Stimulated activated CD8-positive, alpha-beta memory T cell treated with anti-CD3 and anti-CD28 coated beads, Interleukin-7, amount 100 ng/mL, for 48 hours (primary cell): ENCODE measurements at places on chromosomes 7 and 10.

GRCh38 chr7:116663744-116664143 is 8.3 kb upstream of the MET start:
- no peak for DNase-seq

- DNase-seq, result no peak
These were observed 380.4 kb upstream of the SORCS1 start for GRCh38 chr10:107544706-107545520.

DNA sequence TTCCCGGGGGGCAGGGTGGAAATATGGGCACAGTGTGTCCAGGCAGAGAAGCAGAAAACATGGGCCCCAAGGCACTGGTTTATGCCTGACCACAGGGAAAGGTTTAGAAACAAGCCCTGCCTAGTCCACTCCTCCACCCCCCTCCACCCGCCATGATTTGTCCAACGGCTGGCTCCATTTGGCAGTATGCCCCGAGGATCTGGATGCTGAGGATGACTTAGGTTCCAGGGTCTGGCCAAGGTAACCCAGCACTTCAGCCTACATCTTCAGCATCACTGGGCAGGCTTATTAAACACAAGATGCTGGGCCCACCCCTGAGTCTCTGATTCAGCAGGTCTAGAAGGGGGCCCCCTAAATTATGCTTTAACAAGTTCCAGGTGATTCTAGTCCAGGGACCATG is 121.9 kb downstream of the RALA start:
- no peak for DNase-seq

- no peak for DNase-seq
These were observed 553.3 kb downstream of the MDFIC start for GRCh38 chr7:115475206-115475605.

GRCh38 chr10:88913127-88913526 is 33.1 kb downstream of the STAMBPL1 start:
- DNase-seq, result no peak

DNA sequence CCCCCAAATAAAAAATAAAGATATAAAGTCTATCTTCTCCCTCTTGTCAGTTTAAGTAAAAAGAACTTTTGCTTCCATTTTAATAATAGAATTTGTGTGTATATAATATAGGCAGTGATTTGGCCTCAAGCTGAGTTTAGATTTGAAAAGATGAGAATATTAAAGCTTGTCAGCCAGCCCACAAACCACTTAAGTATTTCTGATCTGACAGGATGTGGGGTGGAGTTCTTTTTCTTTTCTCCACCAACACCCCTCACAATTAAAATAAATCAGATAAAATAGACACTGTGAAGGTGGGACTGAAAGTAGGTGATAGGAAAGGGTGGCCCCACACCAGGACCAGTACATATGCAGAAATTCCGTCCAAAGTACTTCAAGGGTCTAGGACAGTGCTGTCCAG is 714.1 kb downstream of the AUTS2 start:
- DNase-seq, result no peak

DNA sequence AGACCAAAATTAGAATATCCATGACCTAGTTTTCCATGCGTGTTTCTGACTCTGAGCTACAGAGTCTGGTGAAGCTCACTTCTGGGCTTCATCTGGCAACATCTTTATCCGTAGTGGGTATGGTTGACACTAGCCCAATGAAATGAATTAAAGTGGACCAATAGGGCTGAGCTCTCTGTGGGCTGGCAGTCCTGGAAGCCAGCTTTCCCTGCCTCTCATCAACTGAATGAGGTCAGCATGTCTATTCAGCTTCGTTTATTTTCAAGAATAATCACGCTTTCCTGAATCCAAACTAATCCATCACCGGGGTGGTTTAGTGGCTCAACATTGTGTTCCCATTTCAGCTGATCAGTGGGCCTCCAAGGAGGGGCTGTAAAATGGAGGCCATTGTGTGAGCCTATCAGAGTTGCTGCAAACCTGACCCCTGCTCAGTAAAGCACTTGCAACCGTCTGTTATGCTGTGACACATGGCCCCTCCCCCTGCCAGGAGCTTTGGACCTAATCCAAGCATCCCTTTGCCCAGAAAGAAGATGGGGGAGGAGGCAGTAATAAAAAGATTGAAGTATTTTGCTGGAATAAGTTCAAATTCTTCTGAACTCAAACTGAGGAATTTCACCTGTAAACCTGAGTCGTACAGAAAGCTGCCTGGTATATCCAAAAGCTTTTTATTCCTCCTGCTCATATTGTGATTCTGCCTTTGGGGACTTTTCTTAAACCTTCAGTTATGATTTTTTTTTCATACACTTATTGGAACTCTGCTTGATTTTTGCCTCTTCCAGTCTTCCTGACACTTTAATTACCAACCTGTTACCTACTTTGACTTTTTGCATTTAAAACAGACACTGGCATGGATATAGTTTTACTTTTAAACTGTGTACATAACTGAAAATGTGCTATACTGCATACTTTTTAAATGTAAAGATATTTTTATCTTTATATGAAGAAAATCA is 35.5 kb downstream of the CAV1 start:
- DNase-seq, result no peak

DNA sequence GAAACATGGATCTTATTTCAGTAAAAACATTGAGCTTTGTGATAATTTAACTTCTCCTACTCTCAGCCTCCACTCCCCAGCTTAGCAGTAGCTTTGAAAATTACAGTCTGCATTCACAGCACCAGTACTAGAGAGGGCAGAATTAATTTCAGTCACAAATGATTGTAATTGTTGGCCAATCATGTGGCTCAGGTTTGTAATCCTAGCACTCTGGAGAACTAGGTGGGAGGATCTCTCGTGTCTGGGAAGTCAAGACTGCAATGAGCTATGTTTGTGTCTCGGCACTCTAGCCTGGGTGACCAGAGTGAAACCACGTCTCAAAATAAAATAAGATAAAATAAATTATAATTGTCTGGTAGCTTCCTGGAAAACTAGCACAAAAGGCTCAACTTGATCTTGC is 620.9 kb downstream of the TNS3 start:
- no peak for DNase-seq

DNA sequence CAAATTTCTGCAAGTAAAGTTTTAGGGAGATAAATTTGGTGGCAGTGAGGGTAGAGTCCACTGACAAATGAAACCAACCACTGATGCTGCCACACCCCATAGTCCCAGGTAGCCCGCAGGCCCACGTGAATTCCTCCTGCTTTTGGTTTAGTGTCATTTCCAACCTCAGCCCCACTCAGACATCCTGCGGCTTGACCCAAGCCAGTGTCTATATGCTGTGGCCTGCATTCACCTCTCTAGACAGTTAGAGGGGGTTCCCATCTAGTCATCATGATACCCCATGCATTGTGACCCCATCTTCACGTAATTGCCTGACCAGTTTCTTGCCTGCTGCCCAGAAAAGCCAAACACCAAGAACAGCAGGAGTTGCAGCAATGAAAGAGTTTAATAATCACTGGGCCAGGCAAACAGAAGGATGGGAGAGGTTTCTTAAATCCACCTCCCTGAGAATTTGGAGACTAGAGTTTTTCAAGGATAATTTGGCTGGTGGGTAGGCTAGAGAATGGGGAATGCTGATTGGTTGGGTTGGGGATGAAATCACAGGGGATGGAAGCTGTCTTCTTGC is 332.0 kb upstream of the GALNT17 start:
- DNase-seq, result no peak

- DNase-seq, result no peak
These were observed 190.3 kb downstream of the DNAJB6 start for GRCh38 chr7:157526913-157527634.
